ENCODE measurements at places on chromosomes 16 and 17.
A peak's percentile ranks its signal among the peaks of the same experiment; 100 is the strongest.

DNA sequence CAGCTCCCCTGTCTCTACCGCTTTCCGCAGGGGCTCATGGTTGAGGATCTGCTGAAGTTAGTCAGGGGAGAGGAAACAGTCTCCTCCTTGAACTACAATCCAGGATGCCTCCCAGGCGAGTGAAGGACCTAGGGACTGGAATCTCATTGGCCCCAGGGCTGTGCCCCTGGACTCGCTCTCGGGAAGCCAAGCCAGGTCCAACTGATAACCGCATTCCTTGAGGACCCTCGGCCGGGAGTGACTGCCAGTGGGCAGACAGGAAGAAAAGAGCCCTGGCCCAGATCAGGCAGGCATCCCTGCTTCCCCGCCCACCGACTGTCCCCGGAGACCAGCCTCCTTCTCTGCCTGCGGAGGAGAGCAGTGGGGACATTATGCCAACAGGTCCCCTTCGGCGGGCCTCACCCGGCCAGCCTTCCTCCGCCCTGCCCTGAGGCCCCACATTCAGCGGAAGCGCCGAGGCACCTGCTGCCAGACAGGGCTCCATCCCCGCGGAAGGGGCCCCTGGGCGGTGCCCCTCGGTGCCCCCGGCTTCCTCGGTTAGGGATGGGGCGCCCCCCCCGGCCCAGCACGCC lies 776 bp downstream of the LRRC75A start:
- DNase-seq = no peak

DNA sequence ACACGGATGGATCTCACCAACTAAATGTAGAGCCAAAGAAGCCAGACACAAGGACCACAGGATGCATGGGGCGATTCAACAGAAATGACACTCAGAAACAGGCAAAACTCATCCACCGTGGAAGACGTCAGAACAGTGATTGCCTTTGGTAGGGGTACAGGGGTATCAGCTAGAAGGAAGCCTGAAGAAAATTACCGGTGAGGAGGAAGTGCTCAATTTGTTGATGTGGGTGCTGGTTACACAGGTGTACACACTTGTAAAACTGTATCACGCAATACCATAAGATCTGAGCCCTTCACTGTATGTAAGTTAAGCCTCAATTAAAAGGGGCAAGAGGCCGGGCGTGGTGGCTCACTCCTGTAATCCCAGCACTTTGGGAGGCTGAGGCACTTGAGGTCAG lies 226.1 kb downstream of the C16orf78 start:
- DNase-seq = no peak

- no peak for DNase-seq
Measured at GRCh38 chr17:49634485-49634860, 43.4 kb downstream of the SPOP start.

GRCh38 chr17:68379692-68380677 lies 77.3 kb downstream of the WIPI1 start:
- DNase-seq = no peak

- DNase-seq = no peak
Measured at GRCh38 chr16:61926766-61927165, 109.5 kb downstream of the CDH8 start.

- no peak for DNase-seq
Measured at GRCh38 chr17:80891397-80892018, 100.1 kb upstream of the CHMP6 start.

DNA sequence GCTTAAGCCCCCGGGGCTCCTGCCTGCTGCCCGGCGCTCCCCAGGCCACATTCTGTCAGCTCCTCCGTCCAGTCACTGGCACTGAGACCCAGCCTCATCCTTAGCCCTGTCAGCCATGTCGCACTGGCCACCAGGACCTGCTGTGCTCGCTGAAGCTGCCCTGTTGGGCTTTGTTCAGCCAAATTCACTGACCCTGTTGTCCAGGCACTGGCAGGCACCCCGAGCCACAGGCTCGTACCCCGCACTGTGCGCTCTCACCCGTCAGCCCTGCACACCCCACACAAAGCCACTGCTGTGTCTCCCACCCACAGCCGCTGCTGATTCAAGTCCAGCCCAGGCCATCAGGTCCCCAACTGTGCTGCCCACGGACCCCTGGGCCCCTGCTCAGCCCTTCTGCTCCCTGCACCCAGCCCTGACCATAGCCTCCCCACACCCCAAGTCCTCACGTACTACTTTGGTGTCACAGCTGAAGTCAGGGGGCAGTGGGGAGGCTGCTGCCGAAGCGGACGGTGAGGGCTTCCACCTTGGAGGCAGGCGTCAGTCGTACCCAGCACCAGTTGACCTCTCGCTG lies 131.5 kb upstream of the CHMP6 start:
- no peak for DNase-seq

DNA sequence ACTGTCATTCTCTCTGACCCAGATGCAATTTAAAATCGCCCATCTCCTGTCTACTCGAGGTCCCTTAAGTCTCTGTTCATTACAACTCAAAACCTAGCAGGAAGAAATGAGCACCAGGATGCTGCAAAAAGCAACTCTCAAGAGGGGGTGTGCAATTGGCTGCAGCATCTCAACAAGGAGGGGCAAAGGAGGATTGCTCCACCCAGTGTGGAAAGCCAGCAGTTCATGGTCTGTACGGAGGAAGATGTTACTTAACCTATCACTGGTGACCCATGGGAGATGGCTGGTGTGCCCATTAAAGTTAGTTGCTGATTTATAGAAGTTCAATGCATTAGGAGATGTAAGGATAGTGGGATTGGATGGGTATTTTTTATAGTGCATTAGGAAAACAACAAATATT lies 147.4 kb downstream of the CDK5R1 start:
- no peak for DNase-seq

DNA sequence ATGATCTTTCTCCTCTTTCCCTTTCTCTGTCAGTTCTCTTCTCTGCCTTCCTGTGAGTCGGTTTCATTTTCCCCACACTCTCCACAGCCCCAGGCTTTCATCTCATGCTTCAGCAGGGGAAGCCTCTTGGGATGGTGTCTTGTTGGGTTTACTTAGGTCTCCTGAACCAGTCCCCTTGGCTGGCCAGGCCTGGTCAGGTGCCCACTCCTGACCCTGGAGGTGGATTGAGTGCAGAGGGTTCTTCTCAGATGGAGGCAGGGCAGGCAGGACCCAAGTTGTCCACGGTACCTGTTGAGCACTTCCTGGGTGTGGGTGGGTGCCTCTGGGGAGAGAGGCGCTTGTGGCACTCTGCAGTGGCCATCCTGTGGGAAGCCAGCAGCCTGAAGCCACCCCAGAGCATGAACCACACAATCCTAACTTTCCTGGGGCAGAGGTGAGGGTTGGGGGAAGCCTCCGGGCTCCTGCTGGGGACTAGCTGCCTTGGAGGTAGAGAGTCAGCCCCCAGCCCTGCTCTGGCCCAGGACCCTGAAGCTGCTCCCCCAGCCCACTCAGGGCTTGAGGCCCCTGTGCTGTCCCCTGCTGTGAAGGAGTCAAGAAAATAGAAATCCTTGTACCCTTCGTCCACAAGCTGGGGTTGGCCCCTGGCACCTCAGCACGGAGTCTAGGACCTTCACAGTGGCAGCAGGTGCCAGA lies 2.0 kb upstream of the RAP1GAP2 start:
- DNase-seq = no peak

GRCh38 chr16:56691885-56692284 lies 9.6 kb downstream of the MT1X start:
- DNase-seq = no peak

DNA sequence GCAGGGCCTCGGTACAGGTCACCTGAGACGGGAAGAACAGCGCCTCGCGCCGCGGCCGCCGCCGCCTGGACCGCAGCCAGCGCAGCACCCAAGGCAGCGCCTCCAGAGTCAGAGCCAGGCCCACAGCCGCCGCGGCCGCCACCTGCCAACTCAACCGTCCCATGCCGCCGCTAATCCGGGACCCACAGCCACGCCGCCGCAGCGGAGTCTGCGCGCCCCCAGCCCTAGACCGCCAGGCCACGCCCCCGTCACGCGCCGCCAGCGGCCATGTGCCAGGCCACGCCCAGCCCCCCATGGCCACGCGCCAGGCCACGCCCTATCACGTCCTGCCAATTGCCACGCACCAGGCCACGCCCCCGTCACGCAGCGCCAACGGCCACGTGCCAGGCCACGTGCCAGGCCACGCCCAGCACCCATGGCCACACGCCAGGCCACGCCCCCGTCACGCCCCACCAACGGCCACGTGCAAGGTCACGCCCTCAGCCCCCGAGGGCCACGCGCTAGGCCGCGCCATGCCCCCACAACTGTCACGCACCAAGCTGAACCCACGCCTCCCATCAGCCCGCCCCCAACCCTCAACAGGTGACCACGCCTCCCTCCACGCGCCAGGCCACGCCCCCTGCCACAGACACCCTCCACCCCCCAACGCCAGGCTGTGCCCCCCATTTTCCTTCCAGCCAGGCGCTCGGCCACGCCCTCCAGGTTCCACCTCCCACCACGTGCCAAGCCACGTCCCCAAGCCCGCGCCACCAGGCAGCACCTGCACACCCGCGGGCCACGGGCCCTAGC lies at the start of gene PLD6:
Gene PLD6, minus strand, starts transcription at position 210 of the 789 bp plus-strand sequence. Its CDS starts 47 bp downstream, at position 163.
- DNase-seq = peak; percentile 52
